Activated T-helper 1 cell treated with anti-CD3 and anti-CD28 coated beads, Interleukin-2, amount 50 U/mL, for 16 hours (primary cell): ENCODE measurements at places on chromosomes 12 and 14.
A peak's percentile ranks its signal among the peaks of the same experiment; 100 is the strongest.

- DNase-seq: no peak
These were observed 39.2 kb downstream of the LTBP2 start for GRCh38 chr14:74572726-74573301.

DNA sequence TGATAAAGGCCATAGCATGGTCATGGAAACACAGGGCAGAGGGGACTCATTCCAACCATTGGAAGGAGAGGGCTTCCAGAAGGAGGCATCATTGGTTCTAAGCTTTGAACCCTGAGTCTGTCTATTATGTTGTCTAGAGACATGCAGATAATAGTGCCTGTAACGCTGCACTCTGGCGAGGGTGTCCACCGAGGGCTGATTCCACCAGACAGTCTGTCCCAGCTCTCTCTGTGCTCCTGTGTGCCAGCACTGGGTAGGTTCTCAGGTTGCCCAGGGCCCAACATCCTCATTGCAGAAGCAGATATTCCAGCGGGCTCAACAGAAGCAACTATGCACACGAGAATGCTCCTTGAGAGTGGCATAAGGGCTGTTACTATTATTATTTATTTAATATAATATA is 18.7 kb upstream of the CLMN start:
- no peak for DNase-seq

DNA sequence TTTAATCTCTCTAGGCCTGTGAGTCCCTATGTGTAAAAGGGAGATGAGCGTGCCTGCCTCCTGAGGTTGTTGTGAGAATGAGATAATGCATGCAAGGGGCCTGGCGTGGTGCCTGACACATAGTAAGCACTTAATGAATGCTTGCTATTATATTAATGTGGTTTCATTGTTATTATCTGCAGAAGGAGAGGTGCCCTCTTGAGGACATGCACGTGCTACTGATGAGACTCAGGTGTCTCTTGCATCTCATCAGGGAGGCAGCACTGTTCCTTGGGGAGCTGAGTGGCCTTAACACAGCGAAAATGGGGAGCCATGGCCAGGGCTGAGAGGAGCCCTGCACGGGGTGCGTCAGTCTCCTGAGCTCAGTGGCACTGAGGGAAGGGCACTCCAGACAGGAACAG is 29.9 kb upstream of the BCDIN3D start:
- no peak for DNase-seq

GRCh38 chr14:24067133-24068082 is 4.0 kb upstream of the CPNE6 start:
- DNase-seq: no peak

DNA sequence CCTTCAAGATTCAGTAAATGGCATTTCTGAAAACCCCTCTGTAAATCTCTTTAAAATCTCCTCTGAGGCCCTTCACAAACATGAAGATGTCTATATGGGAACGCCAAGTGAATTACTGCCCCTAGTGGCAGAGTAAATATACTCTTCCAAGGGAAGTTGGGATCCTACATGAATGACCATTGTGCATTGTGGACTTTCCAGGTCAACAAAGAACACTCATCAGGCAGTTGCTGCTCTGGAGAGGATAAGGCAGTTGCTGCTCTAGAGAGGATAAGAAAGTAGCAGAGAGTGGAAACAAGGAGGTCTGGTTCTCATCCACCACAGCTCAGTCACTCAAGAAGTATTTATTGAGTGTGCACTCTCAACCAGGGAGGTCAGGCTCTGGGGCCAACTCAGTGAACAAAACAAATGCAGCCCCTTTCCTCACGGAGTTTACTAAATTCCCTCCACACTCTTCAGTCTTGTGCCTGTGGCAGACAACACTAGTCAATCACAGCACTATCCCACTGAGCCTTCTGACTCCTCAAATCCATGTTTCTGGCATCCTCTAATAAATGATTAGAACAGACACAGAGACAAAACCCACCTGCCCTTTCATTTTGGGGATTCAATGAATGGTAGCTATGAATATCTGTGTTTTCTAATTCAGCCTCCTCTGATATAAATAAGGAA is 52.9 kb downstream of the SVOP start:
- DNase-seq: no peak

DNA sequence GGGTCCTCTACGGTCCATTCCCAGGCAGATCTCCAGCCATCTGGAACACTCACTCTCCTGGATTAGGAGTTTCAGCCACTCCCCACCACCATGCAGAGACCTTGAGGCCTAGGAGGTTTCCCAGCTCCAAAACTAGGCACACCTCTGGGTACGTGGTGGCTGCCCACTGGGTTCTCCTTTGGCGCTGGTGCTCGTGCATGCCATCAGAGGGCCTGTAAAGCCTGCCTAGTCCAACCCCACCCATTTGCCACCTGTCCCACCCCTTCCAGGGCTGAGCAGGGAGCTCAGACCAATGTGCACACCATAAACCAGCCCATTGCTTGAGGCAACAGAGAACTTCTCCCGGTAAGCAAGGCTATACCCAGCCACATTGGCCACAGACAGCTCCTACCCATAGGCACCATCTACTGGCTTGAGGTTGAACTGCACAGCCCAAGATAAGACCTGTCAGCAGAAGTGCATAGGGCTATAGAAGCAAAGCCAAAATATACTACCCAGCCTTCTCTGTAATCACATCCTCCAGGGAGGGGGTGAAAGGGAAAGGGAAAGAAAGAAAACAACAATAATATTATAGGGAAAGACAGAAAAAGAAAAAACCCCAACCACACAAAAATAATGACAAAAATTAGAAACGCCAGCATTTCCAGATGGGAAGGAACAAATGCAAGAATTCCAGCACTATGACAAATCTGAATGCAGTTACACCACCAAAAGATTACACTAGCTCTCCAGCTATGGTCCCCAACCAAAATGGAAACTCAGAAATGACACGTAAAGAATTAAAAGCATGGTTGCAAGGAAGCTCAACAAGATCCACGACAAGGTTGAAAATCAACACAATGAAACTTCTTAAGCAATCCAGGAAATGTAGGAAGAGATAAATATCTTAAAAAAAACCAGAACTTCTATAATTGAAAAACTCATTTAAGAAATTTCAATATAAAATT is 111.9 kb upstream of the CCDC175 start:
- no peak for DNase-seq

DNA sequence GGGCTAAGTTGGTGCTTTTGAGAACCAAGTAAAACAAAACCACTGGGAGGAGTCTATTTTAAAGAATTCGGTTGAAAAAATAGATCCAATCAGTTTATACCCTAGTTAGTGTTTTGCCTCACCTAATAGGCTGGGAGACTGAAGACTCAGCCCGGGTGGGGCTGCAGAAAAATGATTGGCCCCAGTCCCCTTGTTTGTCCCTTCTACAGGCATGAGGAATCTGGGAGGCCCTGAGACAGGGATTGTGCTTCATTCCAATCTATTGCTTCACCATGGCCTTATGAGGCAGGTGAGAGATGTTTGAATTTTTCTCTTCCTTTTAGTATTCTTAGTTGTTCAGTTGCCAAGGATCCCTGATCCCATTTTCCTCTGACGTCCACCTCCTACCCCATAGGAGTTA is 1.8 kb upstream of the RAB5B start:
- no peak for DNase-seq

- DNase-seq: no peak
These were observed 38.4 kb upstream of the FOXN3 start for GRCh38 chr14:89455412-89455811.

- DNase-seq: no peak
These were observed 131.4 kb upstream of the ARHGAP5 start for GRCh38 chr14:31945701-31946100.

DNA sequence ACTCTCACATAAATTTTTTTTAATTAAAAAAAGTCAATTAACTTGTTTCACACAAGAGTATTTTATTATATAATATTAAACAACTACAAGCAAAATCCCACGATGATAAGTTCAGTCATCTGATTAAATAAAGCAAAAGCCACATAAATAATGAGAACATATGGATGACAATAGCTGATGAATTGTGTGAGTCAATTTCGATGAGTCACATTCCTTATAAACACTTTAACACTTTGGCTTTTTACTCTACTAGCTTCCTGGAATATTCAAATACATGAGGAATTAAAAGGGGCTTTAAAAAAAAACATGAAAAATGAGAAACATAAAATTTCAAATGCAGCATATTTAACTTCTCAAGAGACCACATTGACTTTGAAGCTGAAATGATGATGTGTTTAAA is 95.3 kb downstream of the BCAT1 start:
- no peak for DNase-seq

- no peak for DNase-seq
These were observed 929 bp downstream of the CHD8 start for GRCh38 chr14:21454843-21455544.

GRCh38 chr12:53179687-53180219 is 769 bp upstream of the ZNF740 start:
- no peak for DNase-seq

- DNase-seq: no peak
These were observed 30.1 kb upstream of the TBC1D30 start for GRCh38 chr12:64794305-64794704.

DNA sequence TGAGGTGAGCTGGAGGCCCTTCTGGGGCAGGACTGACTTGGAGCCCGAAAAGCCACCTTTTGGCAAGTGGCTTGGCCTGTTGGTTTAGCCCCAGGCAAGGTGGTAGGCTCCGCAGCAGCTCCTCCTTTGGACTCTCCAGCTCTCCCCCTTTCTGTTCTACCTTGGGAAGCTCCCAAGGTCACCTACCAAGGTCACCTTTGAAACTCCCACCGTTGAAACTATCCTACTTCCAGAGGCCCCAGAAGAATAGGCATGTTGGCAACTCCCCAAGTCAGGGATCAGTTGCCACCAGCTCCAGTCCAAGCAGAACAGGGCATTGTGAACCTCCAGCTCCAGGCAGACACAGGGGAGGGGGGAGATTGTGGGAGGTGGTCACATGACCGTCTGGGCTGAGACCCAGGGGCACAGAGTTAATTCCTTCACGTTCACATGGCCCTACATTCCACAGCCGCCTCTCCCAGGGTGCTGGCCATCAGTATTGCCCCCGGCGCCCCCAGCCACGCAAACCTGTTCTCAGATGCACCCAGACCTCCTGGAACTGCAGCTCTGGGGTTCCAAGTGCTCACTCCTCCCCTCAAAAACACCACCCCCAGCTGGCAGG is 14.4 kb downstream of the IRF2BPL start:
- DNase-seq: no peak

- DNase-seq: no peak
These were observed 75.8 kb downstream of the PELI2 start for GRCh38 chr14:56194042-56194441.

GRCh38 chr12:54296393-54297099 is 4.3 kb downstream of the NFE2 start:
- no peak for DNase-seq

- DNase-seq: no peak
These were observed 338 bp upstream of the SLC48A1 start for GRCh38 chr12:47772738-47773061.

DNA sequence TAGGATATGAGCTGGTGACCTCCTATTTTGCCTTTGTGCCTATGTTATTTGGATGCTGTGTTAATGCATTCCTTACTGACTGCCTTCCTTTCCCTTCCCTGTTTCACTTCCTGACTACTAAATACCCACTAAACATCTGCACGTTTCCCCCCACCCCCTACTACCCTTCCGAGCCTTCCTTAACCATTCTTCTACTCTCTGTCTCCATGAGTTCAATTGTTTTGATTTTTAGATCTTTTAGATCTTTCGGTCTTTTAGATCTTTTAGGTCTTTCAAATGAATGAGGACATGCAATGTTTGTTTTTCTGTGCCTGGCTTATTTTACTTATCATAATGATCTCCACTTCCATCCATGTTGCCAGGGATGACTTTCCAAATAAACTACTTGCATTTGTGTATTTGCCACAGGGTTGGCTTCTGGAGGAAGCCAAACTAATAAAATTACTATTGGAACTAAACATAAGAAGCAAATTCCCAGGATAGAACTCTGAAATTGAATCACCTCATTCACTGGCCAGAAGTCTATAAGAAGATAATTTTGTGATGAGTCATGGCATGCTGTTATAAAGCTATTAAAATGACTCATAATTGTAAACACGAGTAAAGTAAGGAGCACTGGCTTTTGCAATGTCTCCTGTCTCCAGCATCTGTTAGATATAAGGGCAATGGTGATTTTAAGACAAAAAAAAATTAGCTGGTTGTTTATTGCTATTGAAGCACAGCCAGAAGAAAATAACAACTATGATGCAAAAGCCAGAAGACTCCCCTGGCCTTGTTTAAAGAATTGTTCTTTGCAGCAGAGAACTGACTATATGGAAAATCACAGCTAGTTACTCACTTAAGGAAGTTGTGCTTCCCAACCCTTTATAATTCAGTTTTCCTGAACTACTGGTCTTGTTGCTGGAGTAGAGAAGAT is 586.3 kb downstream of the LRFN5 start:
- no peak for DNase-seq

DNA sequence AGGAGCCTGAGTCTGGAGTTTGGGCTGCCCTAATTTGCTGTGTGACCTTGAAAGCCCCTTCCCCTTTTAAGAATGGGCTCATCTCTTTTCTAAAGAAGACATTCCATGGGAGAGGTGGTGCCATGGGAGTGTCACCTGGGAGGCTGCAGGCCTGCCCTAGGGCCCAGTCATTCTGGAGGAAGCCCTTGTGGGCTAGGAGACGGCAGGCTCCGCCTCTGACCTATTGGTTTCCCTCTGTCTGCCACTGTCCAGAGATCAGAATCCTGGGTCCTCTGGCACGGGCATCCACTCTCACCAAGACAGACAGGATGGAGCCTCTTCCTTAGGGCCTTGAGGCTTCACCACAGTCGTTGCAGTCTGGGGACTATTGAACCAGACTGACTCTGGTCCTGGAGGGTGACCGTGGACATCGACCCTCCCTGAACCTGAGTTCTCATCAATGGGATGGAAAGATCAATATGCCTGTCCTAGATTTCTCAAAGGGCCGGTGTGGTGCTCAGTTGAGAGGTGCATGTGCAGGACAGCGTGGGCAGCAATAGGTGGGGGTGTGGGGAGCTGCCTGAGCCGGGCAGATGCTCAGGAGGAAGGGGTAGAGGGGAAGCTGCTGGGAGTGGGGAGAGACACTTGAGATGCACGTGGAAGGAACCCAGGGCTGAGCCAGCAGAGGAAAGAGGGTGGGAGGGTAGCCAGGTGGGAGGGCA is 12.2 kb upstream of the CLMN start:
- DNase-seq: no peak

- DNase-seq: peak; percentile 64
These were observed 4.7 kb upstream of the TTC7B start for GRCh38 chr14:90820958-90821357.

DNA sequence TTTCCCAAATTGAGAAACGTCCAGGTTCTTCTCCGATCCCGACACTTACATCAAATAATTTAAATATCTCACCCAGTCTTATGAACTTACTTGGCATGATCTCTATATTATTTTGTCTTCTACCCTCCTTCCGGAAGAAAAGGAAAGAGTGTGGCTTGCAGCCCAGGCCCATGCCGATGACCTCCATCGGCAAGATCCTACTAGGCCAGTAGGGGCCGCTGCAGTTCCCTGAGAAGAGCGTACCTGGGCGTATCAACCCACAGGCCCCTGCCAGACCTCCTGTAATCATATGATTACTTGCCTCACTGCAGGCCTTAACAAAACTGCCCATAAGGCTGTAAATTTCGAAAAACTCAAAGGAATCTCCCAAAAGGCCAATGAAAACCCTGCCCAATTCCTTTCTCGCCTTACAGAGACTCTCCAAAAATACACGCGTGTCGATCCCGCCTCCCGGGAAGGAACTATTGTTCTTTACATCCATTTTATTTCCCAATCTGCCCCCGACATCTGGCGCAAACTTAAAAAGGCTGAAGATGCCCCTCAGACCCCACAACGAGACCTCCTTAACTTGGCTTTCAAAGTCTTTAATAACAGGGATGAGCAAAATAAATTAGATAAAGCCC is 69.6 kb downstream of the MOK start:
- DNase-seq: peak; percentile 53

GRCh38 chr12:92404259-92404894 is 258.7 kb upstream of the BTG1 start:
- DNase-seq: no peak

GRCh38 chr14:103436533-103436932 is 51.3 kb downstream of the MARK3 start:
- no peak for DNase-seq
